ENCODE measurements at places on chromosomes 3 and 15.

DNA sequence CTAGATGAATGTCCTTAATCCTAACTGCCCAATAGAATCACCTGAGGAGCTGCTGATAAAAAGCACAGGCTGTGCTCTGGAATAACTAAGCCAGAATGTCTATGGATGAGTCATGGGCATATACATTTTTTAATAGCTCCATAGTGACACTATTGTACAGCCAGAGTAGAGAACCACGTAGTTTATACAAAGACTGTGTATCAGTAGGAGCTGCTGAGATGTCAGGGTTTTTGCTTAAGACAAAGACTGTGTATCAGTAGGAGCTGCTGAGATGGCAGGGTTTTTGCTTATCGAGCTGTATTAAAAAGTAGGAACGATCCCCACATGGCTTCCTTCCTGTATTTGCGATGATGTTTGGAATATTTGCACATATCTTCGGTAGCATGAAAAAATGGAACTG lies 137.4 kb downstream of the SV2B start:
- no peak for DNase-seq

DNA sequence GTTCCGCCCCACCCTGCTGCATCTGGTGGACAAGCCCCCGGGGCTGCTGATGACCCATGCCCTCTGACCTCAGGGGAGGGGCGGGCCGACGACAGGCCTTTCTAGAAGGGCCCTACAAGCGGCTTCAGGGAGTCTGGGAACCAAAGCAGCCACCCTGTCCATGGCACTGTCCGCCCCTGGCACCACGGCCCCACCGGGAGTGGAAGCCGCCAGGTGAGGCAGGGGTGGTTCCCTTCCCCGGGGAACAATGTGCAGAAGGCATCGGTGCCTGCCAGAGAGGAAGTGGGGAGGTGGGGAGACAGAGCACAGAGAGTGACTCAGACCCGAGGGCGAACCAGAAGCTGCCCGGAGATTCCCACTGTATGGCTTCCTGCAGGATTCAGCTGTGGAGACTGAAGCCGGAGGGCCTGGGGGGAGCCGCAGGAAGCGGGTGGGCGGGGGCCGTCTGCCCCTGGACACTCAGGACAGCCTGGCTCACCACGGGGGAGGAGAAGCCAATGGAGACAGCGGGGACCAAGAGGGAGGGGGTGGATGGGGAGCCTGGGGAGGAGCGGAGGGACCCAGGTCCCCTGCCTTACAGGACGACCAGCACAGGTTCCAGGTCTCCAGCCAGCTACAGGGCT lies 134.0 kb downstream of the TPRA1 start:
- DNase-seq: no peak

DNA sequence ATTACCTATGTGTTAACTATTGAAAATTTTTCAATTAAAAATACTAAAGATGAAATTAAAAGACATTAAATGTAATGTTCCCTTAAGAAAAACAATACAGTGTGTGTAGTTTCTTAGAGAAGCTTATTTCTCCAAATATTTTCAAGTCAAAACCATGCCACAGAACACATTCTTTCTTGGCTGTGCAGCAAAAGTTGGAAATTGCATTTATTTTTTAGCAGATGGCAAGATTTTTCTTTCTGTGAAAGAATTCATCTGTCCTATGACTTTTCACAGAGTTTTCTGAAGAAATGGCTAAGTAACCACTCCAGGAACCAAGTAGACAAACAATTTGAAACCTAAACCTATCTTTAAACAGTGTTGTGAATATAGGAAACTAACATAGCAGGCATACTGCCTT lies 47.2 kb downstream of the IMPG2 start:
- DNase-seq: no peak

DNA sequence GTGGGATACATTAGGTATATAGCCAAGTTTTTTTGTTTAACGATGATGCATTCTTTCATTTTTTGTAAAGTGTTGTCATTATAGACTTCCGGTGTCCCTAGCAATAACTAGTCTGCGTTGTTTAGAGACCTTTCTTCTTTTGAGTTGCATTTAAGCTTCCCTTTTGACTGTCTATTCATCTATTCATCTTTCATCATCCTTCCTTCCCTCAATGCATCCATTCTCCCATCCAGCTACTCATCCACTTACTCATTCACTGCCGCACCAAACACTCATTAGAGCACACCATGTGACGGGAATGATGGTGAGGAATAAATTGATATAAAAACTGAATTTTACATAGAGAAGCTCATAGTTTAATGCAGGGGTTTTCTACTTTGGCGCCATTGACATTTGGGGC lies 32.9 kb downstream of the OR4F15 start:
- DNase-seq: no peak

- no peak for DNase-seq
Measured at GRCh38 chr3:125589547-125590122, 5.7 kb downstream of the OSBPL11 start.

- no peak for DNase-seq
Measured at GRCh38 chr3:30294241-30294667, 312.1 kb upstream of the TGFBR2 start.

Measured in activated T-cell treated with anti-CD3 and anti-CD28 coated beads, Interleukin-2, amount 50 U/mL, for 72 hours (primary cell).